Activated CD4-positive, CD25-positive, alpha-beta regulatory T cell treated with anti-CD3 and anti-CD28 coated beads, Interleukin-2, amount 50 U/mL, for 24 hours (primary cell): ENCODE measurements at places on chromosomes 3 and 15.

DNA sequence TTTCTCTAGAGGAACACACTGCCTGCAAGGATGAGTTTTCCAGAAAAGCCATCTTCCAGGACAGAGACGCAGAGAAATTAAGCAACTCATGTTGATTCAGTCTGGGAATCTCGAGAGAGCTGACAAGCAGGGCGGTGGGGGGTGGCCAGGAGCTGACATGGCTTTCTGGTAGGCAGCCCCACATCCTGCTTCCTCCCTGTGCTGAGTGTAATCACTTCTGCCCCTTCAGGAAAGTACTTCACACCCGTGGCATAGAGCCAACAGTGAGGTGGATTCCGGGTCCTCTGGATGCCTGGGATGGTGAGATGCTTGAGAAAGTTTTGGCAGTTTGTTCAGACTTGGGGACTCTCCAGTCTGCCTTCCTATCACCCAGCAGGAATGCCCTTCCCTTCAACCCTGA lies 221.1 kb downstream of the SLCO3A1 start:
- no peak for ATAC-seq

- no peak for ATAC-seq
Observed at GRCh38 chr3:163644172-163644571, 1434.1 kb downstream of the SI start.

- no peak for ATAC-seq
Observed at GRCh38 chr3:56192001-56192400, 276.3 kb downstream of the ERC2 start.

DNA sequence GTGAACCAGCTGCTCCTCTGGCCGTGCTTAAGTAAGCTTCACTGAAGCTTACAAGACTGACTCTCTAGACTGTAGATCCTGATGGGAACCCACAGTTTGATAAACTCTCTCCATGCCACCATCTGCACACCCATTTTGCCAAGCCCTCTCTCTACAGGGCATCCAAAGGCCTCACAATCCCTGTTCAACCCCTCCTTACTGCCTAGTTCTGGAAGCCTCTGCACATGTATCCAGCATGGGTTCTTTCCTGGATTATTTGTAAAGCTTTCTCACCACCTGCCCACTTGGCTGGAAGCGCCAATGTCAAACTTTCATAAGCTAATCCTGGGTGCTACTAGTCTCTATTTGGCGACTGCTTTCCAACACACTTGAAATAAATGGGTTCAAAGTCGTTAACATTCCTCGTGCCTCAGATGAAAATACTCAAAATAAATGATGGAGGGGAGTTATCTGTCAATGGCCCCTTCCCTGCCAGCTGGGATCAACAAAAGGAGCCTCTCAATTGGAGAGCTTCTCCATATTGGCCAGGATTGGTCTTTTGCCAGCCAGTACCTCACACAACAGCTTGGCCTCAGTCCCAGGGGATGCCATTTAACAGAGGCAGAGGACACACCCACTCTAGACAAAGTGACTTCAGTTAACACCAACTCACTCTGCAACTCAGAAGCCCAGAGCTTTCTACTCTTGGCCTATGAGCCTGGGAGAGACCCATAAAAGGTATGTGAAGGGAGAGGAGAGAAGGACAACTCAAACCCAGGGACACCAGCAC lies 48.1 kb downstream of the SH3BP5 start:
- ATAC-seq, result no peak

DNA sequence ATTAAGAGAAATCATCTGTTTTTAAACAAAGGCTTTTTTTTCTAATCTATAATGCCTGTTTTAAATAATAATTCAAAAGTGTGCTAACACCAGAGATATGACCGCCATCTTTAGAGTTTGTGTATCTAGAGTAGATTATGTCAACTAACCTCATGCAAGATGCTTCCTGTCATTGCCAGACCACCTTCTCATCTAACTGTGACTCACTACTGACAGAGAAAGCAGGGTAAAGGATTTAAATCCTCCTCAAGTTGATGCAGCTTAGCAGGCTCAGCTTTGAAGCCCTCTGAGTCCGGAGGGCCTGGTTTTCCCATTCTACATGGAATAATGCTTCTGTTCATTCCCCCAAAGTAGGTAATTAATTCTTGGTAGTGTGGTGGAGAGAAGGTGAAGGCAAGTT lies 108.5 kb downstream of the ECT2 start:
- ATAC-seq, result no peak

GRCh38 chr15:79463043-79463780 lies 31.1 kb downstream of the MINAR1 start:
- no peak for ATAC-seq

GRCh38 chr3:66662894-66663293 lies 162.1 kb upstream of the LRIG1 start:
- ATAC-seq, result no peak

GRCh38 chr3:83843716-83844115 lies 1115.1 kb upstream of the CADM2 start:
- no peak for ATAC-seq

DNA sequence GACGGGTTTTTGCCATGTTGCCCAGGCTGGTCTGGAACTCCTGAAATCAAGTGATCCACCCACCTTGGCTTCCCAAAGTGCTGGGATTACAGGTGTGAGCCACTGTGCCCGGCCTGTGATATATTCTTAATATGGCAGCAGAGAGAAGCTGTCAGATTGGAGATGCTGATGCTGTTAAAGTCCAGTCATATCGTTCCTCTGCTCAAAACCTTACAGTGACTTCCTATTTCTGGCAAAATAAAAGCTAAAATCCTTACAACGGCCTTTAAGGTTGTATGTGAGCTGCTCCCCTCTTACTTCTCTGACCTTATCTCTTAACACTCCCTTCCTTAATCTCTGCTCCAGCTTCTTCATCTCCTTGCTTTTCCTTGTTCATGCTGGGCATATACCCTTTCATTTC lies 26.6 kb upstream of the MGA start:
- ATAC-seq, result no peak

DNA sequence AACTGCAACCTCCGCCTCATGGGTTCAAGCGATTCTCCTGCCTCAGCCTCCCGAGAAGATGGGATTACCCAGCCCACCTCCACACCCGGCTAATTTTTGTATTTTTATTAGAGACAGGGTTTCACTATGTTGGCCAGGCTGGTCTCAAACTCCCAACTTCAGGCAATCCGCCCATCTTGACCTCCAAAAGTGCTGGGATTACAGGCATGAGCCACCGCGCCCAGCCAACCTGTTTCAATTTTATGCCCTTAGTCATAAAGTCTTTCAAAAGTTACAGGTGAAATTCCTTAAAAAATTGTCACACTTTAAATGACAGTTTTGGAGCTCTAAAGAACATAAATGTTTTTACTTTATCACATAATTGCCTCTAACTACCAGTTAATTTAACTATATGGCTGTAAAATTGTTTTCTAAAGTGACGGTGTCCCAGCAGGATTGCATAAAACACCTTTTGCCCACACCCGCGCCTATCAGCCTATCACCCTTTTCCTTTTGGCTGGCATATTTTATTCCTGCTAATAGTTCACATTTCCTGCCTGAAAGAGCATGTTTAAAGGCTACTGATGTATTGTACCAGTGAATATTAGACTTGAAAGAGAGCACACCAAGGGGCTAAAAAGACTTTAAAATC lies 164.2 kb upstream of the SEMA6D start:
- ATAC-seq, result no peak

DNA sequence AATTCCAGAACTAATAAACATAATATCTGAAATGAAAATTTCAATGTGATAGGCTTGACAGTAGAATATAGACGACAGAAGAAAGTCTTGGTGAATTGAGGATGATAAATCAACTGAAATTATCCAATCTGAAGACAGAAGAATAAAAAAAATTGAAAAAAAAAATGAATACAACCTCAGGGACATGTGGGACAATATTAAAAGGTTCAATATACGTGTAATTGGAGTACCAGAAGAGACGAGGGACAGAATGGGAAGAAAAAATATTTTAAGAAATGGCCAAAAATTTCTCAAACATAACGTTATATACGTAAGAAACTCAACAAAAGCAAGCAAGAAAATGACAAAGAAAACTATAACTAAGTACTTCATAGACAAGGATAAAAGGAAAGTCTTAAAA lies 43.3 kb upstream of the HCLS1 start:
- ATAC-seq, result no peak

- no peak for ATAC-seq
Observed at GRCh38 chr15:22259881-22260421, 179.6 kb downstream of the OR4M2 start.

GRCh38 chr3:143998266-143998665 lies 26.6 kb downstream of the DIPK2A start:
- ATAC-seq, result no peak

DNA sequence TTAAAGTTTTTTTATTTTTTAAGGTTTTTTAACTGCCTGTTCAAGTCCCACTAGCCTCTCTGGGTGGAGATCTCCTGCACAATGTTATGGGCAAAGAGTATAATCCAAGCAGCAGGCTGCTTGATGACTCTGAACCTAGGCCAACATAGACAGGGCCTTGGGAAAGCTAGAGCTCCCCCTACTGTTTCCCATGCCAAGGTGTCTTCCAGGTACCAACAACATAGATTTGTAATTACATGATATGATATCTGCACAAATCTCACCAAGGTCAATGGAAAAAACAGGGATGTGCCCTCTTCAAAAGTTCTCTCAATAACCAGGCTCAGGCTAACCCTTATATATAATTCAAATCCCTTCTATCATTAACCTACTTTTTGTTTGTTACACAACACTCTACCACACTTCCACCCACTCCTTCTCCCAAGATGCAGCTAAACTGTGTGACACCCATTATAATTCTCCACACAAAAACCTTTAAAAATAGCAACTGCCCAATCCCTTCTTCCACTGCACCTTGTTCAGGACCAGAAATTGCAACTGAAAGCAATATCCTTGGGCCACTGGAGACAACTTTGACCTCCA lies 43.8 kb downstream of the RBM15B start:
- ATAC-seq, result peak; percentile 94

DNA sequence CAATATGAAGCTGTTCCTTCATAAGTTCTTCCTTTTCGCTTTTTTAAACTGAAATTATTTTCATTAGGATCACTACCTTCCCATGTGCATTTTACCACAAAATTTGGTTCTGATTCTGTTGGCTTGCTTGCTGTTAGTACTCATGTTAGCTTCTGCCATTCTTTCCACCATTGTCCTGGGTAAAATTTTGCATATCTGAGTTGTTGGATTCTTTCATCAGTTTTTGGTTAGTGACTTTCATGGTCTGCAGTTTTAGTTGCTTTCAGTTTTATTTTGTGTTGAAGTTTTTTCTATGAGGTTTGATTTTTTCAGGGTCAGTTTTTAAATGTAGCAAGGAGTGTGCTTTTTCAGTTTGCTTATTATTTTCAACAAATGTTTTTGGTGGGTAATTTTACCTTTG lies 71.9 kb downstream of the SMAD3 start:
- no peak for ATAC-seq

- ATAC-seq, result no peak
Observed at GRCh38 chr15:26561896-26562295, 211.0 kb downstream of the GABRB3 start.

GRCh38 chr15:39556461-39556860 lies 24.4 kb upstream of the THBS1 start:
- ATAC-seq, result no peak

DNA sequence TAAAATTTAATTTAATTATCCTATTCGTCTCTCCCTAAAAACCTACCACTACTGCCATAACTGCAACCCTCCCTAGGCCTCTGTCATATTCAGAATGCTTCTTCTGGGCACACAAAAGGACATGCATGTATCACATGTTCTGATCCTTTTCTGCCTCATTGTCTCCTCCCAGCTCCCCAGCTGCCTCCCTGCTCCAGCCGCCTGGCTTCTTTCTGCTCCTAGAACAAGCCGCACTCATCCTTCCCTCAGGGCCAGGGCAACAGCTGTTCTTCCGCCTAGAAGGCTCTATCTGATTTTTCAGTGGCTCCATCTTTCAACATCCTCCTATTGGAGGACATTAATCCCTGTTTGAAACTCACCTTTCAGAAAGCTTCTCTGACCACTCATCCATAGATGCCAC lies 38.6 kb downstream of the TMED3 start:
- ATAC-seq, result no peak

DNA sequence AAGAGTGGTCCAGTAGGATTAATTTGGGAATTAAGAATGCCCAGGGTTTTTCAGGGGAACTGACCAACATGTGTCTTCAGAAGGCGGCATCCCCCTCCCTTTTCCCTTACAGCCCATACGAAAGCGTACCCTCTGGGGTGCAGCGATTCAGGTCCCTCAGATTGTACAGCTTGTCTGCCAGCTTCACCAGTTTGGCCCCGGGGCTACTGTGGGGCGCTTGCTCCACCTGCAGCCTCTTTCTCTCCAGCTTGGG lies 848 bp downstream of the HDDC3 start:
- ATAC-seq, result no peak

- ATAC-seq, result peak; percentile 46
Observed at GRCh38 chr3:42501681-42502428, 588 bp upstream of the VIPR1 start.

- no peak for ATAC-seq
Observed at GRCh38 chr3:28114893-28115292, 126.5 kb upstream of the CMC1 start.

- ATAC-seq, result peak; percentile 13
Observed at GRCh38 chr3:88149101-88149508, 654 bp upstream of the C3orf38 start.

DNA sequence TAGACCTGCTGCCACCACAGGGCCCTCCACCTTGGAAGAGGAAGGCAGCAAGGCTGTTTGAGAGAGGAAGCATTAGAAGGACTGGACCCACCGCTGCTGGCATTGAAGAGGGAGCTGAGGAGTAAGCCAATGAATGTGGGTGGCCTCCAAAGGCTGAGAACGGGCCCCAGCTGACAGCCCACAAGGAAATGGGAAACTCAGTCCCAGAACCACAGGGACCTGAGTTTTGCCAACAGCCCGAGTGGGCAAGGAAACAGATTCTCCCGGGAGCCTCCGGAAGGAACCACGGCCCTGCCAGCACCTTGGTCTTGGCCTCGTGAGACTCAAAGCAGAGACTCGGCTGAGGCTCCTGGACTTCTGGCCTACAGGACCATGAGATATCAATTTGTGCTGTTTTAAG lies 95.4 kb upstream of the SNRPA1 start:
- ATAC-seq, result no peak

GRCh38 chr15:101531170-101531569 lies 41.7 kb upstream of the PCSK6 start:
- no peak for ATAC-seq
